Natural killer cell (primary cell): ENCODE measurements at places on chromosomes 4 and X.

DNA sequence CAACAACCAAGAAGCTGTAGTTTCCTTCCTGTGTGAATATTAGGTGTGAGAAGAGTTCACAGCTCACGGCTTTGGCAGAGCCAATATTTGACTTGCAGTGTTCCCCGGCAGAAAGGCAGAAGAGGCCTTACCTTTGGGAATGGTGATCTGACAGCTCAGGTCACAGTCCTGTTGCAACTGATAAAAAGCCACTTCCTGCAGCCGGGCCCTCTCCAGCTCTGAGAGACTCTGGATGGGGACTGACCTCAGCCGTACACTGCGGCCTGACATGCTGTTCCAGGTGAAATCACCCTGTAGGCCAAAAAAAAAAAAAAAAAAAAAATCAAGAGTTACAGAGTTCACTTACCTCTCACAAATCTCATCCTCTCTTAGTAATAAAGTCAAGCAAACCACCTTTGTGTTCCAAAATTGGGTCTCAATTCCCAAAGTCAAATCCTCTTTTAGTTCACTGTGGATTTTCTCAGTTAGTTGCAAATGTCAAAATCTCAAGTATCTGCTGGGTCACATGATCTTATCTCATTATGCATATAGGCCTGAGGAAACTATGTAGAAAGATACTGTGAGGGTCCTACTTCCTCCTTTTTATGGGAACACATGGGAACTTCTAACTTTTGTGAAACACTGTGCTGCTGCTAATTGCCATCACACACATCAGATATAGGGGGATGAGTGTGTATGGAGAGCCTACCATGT, 38.6 kb upstream of the AMELX start:
- no peaks in the 10 kb centered on the region for H3K27me3 ChIP-seq
- no peaks in the 10 kb centered on the region for H3K36me3 ChIP-seq
- no peak overlapping the region for H3K4me3 ChIP-seq
- no peaks in the 10 kb centered on the region for H3K4me1 ChIP-seq

DNA sequence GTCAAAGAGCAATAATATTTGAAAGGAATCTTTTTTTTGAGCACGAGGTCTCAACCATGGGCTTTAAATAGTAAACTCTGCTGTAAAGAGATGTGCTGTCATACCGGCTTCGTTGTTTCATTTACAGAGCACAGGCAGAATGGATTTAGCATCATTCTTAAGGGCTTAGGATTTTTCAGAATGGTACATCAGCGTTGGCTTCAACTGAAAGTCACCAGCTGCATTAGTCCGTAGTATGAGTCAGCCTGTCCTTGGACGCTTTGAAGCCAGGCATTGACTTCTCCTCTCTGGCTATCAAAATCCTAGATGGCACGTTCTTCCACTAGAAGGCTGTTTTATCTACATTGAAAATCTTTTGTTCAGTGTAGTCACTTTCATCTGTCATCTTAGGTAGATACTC, 23.6 kb downstream of the COX18 start:
- no peak for DNase-seq
- no peaks in the 10 kb centered on the region for H3K36me3 ChIP-seq
- no peaks in the 10 kb centered on the region for H3K27me3 ChIP-seq
- no peak overlapping the region for H3K4me3 ChIP-seq

DNA sequence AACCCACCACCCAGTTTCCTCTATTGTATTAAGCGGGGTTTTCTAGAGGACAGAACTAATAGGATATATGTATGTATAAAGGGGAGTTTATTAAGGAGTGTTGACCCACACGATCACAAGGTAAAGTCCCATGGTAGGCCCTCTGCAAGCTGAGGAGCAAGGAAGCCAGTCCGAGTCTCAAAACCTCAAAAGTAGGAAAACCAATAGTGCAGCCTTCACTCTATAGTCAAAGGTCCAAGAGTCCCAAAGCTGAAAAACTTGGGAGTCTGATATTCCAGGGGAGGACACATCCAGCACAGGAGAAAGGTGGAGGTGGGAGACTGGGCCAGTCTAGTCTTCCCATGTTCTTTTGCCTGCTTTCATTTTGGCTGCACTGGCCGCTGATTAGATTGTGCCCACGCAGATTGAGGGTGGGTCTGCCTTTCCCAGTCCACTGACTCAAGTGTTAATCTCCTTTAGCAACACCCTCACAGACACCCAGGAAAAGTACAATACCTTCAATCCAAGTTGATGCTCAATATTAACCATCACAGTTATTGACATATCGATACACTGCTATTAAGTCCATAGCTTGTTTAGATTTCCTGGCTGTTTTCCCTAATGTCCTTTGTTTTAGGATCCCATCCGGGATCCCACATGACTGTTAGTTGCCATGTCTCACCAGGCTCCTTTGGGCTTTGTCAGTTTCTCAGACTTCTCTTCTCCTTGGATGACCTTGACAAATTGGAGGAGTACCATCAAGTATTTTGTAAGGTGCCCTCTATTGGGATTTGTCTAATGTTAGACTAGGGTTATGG, 12.2 kb downstream of the UCHL1 start:
- no peaks in the 10 kb centered on the region for H3K36me3 ChIP-seq
- no peaks in the 10 kb centered on the region for H3K27me3 ChIP-seq
- no peaks in the 10 kb centered on the region for H3K4me1 ChIP-seq
- H3K27ac ChIP-seq, result no peak overlapping the region
- H3K4me3 ChIP-seq, result no peak overlapping the region

GRCh38 chr4:124325690-124326089, 386.8 kb downstream of the ANKRD50 start:
- no peaks in the 10 kb centered on the region for H3K4me1 ChIP-seq
- no peaks in the 10 kb centered on the region for H3K27me3 ChIP-seq
- no peaks in the 10 kb centered on the region for H3K36me3 ChIP-seq

DNA sequence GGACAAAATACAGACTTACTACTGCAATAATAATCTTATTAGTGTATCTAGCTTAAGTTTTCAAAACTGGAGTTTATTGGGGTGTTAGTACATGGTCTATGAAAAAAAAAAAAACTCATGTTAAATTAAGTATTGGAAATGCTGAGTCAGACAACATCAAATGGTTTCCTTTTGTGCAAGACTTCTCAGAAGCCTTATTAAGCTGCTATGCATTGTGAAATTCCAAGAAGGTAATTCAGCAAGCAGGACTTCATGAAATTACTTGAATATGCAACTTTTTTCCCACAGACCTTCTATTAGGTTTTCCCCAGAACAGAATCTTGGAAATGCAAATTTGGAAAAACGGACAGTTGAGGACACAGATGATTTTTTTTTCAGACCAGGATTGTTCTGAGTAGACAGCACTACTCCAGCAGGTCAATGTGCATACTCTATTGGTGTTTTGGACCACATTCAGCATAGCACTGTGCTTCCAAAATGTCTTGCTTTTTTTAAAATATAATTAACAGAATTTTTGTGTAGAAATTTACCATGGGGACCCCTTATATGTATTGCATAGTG, 568.8 kb upstream of the TENM3 start:
- H3K4me1 ChIP-seq, result no peaks in the 10 kb centered on the region
- no peak for DNase-seq
- no peak overlapping the region for H3K27ac ChIP-seq
- no peak overlapping the region for H3K4me3 ChIP-seq
- no peaks in the 10 kb centered on the region for H3K27me3 ChIP-seq

DNA sequence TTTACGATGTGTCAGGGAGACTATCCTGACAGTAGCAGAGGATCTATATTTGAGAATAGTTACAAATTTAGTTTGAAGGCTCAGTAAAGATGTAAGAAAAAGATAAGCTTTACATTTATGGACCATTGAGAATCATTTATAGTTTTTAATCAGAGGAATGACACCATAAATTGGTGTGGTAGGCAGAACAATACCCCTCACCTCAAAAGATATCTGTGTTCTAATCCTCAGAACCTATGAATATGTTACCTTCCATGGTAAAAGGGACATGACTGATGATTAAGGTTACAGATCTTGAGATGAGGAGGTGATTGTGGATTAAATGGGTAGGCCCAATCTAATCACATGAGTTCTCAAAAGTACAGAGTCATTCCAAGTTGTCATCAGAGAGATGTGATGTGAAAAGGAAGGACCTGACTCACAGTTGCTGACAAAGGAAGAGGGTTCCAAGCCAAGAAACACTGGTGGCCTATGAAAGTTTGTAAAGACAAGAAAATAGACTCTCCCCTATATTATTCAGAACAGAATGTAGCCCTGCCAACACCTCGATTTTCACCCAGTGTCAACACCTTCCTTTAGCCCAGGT, 27.0 kb downstream of the EREG start:
- no peaks in the 10 kb centered on the region for H3K4me1 ChIP-seq
- H3K27ac ChIP-seq, result no peak overlapping the region
- H3K27me3 ChIP-seq, result peaks cover 7% of the 10 kb centered on the region
- no peaks in the 10 kb centered on the region for H3K36me3 ChIP-seq

- no peaks in the 10 kb centered on the region for H3K36me3 ChIP-seq
- H3K27ac ChIP-seq, result no peak overlapping the region
- H3K4me3 ChIP-seq, result no peak overlapping the region
- H3K4me1 ChIP-seq, result peaks cover 7% of the 10 kb centered on the region
These were observed 181.3 kb upstream of the STK26 start for GRCh38 chrX:131841496-131842437.

DNA sequence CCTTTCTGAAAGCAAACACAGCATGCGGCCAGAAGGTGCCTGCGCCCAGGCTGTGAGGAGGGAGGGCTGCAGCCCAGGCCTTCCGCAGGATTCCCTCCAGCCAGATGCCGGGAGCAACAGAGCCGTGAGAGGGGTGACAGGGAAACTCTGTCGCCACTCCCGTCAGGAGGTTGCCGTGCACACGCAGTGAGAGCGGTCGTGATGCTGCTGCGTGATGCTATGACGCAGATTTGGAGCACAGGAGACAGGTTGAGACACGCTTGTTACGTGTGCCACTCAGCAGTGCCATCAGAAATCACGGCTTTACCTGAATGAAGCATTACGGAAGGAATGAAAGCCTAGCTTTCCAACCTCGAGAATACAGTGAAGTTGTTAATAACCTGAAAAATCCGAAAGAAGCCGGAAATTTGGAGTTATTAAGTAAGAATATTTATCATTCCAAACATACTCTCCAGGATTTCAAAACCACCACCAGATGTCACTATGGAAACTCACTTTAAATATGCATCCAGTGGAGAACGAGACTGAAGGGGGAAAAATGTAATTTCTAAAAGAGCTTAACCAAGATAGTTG, 54.4 kb downstream of the FAT1 start:
- DNase-seq, result no peak
- no peaks in the 10 kb centered on the region for H3K4me1 ChIP-seq
- H3K27ac ChIP-seq, result no peak overlapping the region
- no peaks in the 10 kb centered on the region for H3K36me3 ChIP-seq
- H3K4me3 ChIP-seq, result no peak overlapping the region

GRCh38 chrX:121036137-121036536, 11.3 kb upstream of the GLUD2 start:
- H3K36me3 ChIP-seq, result no peaks in the 10 kb centered on the region
- H3K27me3 ChIP-seq, result no peaks in the 10 kb centered on the region
- H3K4me3 ChIP-seq, result no peak overlapping the region
- no peak for DNase-seq
- no peak overlapping the region for H3K27ac ChIP-seq

- no peaks in the 10 kb centered on the region for H3K36me3 ChIP-seq
- no peak overlapping the region for H3K4me3 ChIP-seq
- no peak for DNase-seq
- H3K27ac ChIP-seq, result no peak overlapping the region
- H3K4me1 ChIP-seq, result no peaks in the 10 kb centered on the region
- H3K27me3 ChIP-seq, result no peaks in the 10 kb centered on the region
These were observed 34.4 kb downstream of the NEXMIF start for GRCh38 chrX:74890676-74891430.

- no peak for DNase-seq
- H3K36me3 ChIP-seq, result no peaks in the 10 kb centered on the region
- peaks cover 9% of the 10 kb centered on the region for H3K4me1 ChIP-seq
- no peak overlapping the region for H3K27ac ChIP-seq
- no peaks in the 10 kb centered on the region for H3K27me3 ChIP-seq
These were observed 71.3 kb upstream of the ACSL1 start for GRCh38 chr4:184896868-184897715.

DNA sequence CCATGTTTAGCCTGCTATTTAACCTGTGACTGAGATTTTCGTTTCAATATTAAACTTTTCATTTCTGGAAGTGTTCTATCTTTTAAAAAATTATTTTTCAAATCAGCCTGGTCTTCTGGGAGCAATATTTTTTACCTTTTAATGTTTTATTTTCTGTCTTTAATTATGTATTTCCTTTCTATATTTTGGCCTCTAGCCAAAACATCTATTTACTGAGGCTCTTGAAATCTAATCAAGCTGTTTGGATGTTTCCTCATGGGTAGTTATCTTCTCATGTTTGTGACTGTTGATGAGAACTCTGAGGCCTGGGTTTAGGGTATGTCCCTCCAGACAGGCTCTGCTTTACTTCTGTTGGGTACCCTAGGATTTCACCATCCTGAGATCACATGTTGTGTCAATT, 10.3 kb upstream of the SLC10A4 start:
- H3K4me1 ChIP-seq, result no peaks in the 10 kb centered on the region
- no peak for DNase-seq
- no peaks in the 10 kb centered on the region for H3K27me3 ChIP-seq
- H3K27ac ChIP-seq, result no peak overlapping the region

DNA sequence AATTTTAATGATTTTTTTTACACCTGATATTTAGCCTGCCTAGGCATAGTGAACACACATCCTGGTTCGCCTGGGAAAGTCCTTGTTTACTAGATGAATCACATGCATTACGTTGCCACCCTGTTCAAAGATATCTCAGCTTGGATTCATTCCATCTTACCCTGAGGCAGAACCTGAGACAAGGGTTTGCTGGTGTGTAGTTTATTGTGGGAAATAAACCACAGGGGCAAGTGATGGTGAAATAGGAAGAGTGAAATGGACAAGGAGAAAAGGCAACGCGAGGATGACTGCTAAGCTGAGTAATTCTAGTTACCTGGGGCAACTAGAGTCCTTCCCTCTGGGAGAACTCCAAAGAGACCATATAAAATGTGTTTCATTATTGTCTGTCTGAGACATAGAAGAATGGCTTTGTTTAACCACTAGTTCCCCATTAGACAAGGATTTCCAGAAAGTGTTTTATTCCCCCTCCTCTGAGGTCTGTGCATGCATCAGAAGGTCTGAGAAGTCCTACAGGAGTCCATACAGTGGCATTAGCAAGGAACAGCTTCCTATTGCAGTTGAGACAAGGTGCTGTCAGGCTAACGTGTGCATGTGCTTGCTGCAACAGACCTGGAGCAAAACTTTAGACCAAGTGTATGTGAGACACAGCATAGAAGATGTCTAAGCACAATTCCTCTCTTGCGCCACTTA, 797.3 kb upstream of the FRG1 start:
- no peak overlapping the region for H3K27ac ChIP-seq
- H3K27me3 ChIP-seq, result no peaks in the 10 kb centered on the region
- no peaks in the 10 kb centered on the region for H3K4me1 ChIP-seq
- no peak overlapping the region for H3K4me3 ChIP-seq
- H3K36me3 ChIP-seq, result no peaks in the 10 kb centered on the region
- DNase-seq, result no peak
